ENCODE measurements at places on chromosomes 1 and 21.
A peak's percentile ranks its signal among the peaks of the same experiment; 100 is the strongest.

DNA sequence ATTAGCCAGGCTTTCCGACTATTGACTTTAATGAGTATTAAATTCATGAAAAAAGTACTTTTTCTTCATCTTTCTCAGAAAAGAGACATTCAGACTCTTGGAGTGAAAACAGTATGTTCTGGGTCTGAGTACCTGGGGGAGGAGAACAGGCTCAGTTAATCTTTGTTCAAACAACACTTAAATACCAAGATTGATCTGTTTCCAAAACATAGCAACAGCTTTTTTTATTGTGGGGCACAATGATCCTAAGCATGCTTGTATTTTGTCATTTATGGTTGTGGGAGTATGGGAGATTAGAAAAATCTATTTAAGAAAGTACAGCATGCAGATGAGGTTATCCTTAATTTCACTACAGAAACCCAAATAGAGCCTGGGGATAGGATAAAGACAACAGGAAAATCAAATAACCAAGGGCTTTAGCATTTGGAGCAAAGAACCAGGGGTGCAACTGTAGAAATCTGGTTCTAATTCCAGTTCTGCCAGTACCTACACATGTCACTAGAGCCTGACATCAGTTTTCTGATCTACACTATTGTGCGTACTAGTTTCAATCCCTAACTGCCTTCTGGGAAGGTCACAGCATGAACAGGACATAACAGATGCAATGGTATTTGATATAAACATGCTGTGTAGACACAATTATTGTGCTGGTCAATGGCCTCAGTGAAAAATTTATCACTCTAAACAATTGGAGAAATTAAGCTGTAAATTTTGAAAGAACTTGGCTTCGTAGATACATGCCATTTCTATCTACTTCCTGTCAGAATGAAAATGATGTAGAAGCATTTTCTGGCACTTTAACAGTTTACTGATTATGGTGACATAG, 91.2 kb downstream of the KCNK1 start:
- peak; percentile 47 for DNase-seq

- DNase-seq: peak; percentile 4
Observed at GRCh38 chr1:86515597-86515996, 31.3 kb upstream of the CLCA4 start.

GRCh38 chr1:210800301-210800700, 333.6 kb downstream of the KCNH1 start:
- DNase-seq: peak; percentile 91

DNA sequence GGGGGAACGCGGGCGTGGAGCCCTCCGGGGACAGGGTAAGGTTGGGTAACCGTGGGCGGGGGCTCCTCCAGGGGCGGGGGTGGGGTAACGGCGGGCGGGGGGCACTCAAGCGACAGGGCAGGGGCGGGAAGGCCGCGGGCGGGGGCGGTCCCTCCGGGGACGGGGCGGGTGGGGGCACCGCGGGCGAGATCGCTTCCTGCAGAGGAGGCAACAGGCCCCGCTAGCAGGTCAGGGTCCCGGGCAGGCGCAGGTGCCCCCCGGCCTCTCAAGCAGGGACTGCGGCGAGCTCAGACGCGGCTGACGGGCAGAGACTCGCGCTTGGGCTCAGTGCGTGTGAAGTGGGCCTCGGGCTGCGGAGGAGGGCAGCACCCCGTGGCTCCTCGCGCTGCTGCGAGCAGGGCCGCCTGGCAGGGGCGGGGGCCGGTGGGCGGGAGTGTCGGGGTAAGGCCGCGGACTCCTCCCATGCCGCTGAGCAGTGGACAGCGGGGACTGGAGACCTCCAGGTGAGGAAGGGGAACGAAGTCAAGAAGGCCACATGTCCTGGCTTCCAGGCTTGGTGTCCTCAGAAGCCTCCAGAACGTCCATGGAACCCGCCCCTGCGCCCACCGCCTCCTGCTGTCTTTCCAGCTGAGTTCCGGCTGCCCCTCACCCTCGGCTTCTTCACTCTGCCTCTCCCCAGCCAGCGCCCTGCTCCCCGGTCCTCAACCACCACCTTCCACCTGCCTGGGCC, 627 bp upstream of the GNB1 start:
- peak; percentile 69 for DNase-seq

GRCh38 chr1:17230671-17231310, 18.1 kb upstream of the PADI3 start:
- no peak for DNase-seq

DNA sequence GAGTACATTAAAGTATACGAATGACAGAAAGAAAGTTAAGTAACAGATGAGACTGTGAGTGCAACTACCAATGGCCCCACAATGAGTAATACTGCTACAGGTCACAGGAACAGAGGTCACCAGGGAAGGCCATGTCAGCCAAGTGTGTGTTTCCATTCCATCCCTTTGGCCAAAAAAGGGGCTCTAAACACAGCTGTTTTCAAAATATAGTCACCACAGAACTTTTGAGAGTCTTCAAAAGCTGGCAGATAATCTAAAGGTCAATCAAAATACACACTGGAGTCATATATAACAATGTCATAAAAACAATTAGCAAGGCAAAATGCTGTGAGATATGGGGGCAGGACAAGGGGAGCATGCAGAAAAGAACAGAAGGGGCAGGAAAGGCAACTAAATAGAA, 10.2 kb downstream of the USP24 start:
- no peak for DNase-seq

DNA sequence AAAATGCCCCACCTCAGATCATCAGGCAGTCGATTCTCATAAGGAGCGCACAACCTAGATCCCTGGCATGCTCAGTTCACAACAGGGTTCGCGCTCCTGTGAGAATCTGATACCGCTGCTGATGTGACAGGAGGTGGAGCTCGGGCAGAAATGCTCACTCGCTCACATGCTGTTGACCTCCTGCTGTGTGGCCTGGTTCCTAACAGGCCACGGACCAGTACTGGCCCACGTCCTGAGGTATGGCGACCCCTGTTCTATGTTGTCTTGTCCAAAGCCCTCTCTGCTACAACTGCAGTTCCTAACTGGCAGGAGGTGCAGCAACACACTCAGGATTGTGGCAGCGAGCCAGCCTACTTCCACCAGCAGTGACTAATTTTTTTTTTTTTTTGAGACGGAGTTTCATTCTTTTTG, 70.6 kb downstream of the CLSTN1 start:
- DNase-seq: no peak

GRCh38 chr21:26119906-26120305, 50.7 kb downstream of the APP start:
- no peak for DNase-seq

- DNase-seq: no peak
Observed at GRCh38 chr1:1487701-1488100, 16.1 kb downstream of the ATAD3B start.

DNA sequence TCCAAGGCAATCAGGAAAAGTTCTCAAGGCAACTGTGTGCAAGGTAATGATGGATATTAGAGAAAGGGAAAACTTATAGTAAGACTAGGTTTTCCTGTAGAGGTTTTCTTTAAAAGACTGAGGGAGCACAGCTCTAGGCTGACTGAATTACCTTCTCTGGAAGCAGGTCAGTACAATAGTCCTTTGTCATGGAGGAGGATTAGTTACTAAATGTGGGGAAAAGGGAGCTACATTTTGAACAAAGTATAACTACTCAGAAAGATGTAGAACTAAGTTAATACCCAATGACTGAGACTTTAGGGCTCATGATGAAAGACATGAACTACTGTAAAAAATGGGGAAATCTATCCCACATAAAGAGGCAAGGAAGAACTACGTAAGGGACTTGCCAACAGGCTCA, 148.6 kb upstream of the HP1BP3 start:
- DNase-seq: no peak

- DNase-seq: no peak
Observed at GRCh38 chr1:219500327-219500897, 112.5 kb downstream of the ZC3H11B start.

DNA sequence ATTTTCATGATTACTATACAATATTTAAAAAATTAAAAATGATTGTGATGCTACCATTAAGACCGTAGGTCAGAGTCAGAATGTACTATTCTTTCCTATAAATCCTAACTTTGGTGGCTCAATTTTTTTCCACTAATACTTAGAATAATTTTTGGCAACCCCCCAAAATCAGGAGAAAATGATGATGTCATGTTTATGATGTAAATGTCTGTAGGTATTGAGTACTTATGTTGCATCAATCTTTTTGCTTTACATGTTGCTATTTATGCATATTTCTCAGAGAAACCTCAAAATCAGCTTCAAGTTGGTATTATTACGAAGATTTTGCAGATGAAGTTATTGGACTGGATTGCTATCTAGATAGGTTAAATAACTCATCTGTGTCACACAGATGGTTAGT, 371.2 kb downstream of the ADGRL2 start:
- DNase-seq: no peak

- DNase-seq: no peak
Observed at GRCh38 chr1:52153898-52154297, 12.0 kb downstream of the ZFYVE9 start.

DNA sequence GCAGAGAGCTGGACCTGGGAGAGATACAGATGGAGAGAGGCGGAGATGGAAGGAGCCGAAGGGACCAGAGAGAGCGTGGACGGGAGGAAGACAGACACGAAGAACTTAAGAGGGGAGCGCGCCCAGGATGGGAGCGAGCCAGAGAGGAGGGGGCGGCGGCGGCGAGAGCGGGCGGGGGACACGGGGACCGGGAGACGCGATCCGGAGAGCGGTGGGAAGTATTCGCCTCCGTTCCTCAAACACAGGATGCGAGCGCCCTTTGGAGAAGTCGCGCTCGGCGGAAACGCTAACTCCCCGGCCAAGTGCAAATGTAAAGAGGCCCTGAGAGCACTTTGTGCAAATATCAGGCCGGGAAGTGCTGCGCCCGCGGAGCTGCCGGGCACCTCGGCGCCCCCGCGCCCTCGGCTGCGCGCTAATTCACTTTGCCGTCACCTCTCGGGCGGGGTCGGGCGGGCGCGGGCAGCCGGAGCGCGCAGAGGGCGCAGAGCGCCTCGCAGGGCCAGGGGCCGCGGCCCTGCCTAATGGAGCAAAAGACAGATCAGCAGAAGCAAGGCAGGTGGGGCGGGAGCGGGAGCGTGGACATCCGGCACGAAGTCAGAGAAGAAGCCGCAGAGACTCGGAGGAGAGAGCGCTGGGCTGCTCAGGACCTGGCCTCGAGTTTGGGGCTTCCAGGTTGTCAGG, 281.2 kb downstream of the RRAGC start:
- DNase-seq: no peak

DNA sequence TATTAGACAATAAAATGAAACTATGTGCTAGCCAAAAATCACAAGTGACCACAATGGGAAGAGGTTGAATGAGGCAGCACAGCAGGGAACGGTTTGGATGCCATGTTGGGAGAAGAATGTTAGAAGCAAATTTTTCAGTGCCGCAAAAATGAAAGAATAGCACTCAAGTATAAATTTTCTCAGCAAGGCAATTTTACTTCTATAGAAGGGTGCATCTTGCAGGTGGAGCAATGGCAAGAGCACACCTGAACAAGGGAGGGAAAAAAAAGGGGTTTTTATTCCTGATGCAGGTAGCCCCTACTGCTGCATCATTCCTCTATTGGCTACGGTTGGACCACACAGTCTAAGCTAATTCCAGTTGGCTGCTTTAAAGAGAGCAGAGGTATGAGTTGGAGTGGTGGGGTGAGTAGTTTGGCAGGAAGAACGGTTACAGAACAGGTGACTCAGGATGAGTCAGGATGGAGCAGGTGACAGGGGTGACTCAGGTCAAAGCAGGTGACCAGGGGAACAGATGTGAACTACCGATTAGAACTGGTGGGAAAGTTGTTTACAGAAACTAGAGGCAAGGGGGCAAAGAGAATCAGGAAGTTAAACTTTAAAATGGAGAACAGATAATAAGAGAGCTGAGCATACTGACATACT, 301.1 kb upstream of the NRIP1 start:
- DNase-seq: no peak

GRCh38 chr1:78490861-78491450, at the start of gene PTGFR:
Gene PTGFR, plus strand, starts transcription at chr1:78490974. Its CDS starts 1,770 bp downstream, at chr1:78492744.
- no peak for DNase-seq

DNA sequence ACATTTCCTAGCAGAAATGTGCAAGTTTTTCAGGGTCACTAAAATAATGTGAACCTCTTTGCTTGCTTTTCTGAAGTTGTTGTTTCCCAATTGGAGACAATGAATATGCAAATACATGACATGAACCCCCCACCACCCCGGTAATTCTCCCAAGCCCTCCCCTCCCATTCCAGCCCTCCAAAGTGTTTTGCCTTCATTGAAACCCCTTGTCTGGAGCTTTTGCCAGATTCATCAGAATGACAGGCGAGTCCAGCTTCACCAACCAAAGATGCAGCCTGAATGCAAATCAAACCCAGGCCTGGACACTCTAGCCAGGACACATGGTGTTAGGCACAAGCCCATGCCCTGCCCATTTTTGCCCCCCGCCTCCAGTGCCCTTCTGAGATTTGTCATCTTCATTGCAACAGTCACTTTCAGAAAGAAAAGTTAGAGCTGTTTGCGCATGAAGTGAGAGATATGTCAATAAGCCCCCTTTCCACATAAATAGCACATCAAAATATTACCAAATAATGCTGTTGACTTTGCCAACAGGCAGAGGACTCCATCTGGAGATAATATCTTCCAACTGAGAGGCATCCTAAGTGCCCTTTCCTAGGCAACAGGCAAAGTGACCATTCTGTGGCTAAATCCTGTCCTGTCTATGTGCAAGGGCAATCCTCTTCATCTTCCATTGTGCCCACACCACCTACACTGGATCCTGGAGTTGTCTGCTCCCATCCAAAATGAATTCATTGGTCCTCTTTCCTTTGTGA, 145.6 kb upstream of the NFIA start:
- DNase-seq: no peak

GRCh38 chr1:101027194-101027772, 1.7 kb upstream of the DPH5 start:
- no peak for DNase-seq

- no peak for DNase-seq
Observed at GRCh38 chr1:156746406-156746727, 5.1 kb downstream of the HDGF start.

DNA sequence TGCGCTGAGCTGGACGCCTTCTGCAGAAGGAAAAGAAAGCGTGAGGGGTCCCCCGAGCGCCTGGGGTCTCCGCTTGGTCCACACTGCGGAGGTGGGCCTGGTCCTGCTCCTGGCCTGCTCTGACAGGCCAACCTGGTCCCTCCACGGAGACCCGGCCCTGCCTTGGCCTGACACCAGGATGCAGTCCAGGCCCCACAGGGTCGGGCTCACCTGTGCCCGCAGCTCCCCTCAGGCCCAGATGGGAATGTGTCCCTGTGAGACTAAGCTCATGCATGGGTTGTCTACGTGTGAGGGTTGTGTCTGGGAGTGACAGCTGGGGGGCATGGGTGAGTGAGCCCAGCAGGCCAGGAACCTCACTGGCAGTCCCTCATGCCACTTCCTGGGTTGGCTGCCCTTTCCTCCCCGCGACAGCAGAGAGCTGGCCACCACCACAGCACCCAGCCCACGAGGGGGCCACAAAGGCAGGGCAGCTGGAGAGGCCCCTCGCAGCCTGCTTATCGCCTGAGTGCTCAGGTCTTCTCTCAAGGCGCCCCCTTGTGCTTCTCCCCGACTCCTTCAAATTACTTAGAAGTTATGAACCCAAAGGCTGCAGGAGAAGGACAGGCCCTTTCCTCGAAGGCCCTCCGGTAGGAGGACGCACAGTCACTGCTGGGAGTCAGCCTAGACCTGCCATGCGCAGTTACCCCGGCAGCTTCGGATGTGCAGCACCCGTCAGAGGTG, 41.1 kb downstream of the SLC45A1 start:
- no peak for DNase-seq

GRCh38 chr1:225737866-225738265, 39.8 kb upstream of the SRP9 start:
- no peak for DNase-seq
